ENCODE measurements at places on chromosomes 1 and 21.

- DNase-seq: no peak
Observed at GRCh38 chr1:173020138-173020750, 30.5 kb downstream of the TNFSF18 start.

GRCh38 chr21:35933466-35933865, 126.9 kb downstream of the SETD4 start:
- no peak for DNase-seq

GRCh38 chr1:158003406-158003800, 10.0 kb downstream of the KIRREL1 start:
- no peak for DNase-seq

DNA sequence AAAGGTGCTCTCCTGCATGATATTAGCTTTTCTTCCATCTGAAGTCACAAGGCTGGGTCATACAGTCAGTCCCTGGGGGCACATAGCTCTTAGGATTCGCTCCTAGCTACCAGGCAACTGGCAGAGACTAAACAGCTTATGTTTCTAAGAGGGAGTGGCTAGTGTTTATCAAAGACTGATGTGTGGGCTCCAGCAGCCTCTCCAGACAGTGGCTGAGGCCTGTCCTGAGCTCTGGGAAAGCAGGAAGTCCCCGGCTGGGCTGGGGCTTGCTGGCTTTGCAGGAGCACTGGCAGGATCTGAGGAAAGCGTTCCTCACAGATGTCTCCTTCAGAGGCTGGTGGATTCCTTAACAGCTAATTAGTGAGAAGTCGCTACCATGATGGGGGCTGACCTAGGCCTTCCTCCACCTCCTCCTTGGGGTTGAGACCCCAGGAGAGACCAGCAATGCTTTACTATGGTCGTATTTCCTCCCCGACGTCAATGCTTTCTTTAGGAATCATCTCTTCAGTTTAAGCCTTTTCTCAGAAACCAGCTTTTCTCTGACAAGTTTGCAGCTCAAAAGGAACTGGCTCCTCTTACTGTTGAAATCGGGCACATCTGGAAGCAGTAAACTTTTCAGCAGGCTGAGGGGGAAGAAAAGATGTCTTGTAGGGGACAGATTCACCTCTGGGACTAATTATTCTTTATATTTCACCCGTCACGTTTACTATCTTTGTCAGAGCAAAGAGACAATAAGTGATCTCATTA, 33.5 kb upstream of the HHAT start:
- DNase-seq: peak; percentile 81

DNA sequence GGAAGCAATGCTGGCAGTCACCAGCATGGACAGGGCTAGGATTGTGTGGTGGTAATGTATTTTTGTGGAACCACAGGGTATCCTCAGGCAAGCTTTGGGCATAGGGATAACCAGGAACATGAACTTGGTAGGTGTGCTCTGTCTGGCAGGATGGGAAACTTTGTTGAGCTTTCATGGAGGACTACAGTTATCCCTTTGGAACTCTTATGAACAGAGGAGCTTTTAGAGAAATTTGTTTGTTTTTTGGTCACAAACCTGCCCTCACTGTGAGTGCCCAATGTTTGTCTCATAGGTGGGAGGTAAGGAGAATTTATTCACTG, 54.4 kb downstream of the MACF1 start:
- DNase-seq: no peak

GRCh38 chr1:241473026-241473425, 46.5 kb downstream of the FH start:
- no peak for DNase-seq

DNA sequence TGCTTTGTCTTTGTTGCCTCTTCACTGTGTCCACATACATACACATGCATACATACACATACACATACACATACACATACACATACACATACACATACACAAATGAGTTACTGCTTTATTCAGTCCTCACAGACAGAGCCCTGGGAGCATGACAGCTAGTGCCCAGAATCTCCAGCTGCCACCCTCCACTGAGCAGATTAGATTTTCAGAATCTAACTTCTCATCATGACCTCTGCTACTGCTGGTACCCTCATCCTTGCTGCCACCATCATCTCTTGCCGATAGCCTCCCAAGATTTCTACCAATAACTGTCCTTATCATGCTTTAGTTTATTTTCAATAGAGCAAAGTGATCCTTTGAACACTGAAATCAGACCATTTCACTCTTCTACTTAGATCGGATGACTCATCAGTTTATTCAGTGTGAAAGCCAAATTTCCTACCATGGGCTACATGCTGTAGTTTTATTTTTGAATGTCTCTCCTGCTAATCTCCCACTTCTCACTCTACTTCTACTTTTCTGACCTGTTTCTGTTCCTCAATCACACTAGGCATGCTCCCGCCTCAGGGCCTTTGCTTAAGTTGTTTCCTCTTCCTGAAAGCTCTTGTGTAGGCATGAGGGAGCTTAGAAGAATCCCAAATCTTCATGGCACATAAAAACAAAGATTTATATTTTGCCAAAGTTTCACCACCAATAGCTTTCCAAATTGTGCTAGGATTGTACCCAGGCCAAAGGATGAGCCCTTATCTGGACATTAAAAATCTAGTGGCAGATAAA, 43.0 kb downstream of the ATP6V1G3 start:
- no peak for DNase-seq

GRCh38 chr1:100941098-100941527, 45.2 kb downstream of the SLC30A7 start:
- DNase-seq: no peak

DNA sequence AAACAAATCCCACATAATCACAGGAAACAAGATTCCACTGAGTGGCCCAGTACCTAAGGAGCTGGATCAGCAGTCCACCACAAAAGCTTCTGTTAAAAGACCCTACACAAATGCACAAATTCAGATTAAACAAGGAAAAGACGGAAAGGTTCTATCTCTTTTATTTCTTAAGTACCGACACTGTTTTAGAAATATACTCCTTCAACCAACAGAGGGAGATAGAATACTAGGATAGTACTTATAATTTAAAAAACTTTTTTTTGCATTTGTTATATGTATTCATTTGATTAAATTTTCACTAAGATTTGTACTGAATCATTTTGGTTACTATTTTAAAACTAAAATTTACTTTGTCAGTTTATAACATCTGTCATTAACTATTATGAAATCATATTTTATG, 12.5 kb downstream of the CDC7 start:
- no peak for DNase-seq

GRCh38 chr1:12594966-12595756, 22.8 kb downstream of the DHRS3 start:
- DNase-seq: peak; percentile 51

DNA sequence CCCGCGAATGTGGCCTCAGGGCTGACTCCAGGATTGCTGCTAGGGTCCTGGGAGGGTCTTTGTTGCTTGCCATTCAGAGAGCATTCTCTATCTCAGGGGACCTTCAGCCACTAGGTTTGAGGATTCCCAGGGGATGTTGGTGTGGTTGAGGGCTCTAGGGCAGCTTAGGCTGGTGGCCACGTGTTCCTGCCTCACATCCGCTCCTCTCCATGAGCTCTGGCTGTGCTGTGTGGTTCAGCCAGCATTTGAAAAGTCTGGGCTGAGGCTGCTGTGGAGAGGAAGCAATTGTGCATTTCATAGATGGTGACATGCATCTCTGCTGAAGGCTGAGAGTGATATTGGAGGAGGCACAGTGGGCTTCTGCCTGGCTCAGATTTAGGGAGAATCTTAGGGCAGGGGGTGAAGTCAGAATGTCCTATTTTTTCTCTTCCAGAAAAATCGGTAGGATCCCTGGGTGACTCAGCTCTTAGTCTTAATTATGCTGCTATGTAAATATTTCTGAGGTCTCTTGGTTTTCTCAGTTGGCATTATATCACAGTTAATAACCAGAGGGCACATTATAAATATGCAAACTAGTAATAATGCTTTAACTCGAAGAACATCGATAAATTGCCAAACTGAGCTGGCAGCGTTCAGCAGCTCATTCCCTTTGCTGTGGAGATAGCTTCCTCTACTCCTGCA, 182.3 kb downstream of the CAMTA1 start:
- DNase-seq: no peak

DNA sequence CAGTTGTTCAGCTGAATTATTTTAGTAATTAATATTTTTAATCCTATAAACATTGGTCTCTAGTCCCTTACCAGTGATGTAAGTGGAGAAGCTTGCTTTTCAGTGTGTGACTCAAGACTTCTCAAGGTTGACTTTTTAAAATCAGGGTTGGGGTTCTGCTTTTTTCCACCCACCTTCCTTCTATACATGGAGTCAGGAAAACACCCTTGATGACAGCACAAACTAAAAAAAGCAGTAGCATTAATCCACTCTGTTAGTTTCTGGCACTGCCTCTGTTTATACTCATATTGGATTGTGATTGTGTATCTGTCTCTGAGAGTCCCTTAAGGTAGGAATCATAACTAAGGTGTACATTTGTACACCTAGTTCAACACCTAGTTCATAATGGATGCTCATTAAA, 8.3 kb upstream of the PLEKHO1 start:
- no peak for DNase-seq

DNA sequence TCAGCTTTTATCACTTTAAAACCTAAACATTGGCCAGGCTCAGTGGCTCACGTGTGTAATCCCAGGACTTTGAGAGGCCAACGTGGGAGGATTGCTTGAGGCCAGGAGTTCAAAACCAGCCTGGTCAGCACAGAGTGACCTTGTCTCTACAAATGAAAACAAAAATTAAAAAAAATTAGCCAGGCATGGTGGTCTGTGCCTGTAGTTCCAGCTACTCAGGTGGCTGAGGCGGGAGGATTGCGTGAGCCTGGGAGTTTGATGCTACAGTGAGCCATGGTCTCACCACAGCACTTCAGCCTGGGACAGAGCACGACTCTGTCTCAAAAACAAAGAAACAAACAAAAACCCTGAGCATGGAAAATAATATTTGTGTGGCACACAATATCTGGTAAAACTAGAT, 143.5 kb upstream of the HNRNPU start:
- no peak for DNase-seq

- DNase-seq: no peak
Observed at GRCh38 chr1:84737590-84737989, 47.3 kb upstream of the SSX2IP start.

- no peak for DNase-seq
Observed at GRCh38 chr21:43783098-43783700, 6.2 kb upstream of the RRP1 start.

DNA sequence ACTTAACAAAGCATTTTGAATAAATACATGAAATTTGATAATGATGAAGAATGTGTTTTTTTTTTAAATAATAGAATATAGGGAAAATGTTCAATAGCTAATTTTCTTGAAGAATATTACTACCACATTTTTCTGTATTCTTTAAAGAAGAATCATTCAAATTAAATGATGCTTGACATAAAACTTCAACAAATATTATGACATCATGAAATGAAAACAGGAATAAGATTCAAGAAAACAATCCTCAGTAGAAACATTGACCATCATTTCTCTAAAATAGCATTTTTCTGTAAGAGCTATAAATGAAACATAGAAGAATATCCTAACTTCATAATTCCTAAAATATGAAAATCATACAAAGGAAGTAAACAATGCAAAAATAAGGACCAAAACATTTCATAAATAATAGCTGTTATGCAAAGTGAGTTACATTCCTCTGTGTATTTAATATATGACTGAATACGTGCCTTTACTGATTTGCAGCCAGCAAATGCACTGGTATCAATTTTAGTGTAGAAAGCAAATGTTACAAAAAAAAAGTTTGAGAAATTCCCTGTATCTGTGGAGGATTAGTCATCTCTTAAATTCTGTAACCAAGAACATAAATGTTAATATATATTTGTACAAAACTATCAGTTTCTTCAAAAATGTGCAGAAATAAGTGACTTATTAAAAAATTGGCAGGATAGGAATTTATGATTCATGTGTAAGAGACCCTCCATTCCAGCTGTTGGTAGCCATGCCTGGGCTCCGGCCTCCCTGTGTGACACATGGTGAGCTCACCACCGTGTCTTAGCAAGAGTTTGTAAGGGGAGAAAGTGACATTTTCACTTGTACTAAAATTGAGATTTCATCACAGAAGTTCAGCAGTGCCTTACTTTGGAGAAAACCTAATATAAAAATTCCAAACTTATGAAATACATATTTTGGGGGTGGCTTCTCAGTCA, 15.0 kb upstream of the PTPN14 start:
- DNase-seq: no peak

DNA sequence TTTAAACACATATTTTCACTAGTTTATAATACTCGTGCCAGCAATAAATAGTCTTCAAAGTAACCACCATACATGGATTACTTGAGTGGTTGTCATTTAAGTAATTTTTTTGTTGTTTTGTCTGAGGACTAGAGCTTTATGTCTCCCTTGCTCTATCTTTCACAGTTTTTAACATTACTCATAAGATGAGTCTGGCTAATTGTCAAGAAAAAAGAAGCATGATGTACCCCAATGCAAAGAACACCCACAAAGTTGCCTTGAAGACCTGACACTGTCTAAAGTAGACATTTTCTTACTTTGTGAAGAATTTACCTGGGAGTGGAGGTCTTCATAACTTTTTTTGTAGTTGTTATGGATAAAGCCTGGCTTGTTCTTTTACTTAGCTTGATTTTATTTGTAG, 210.4 kb upstream of the BRINP3 start:
- DNase-seq: no peak

- no peak for DNase-seq
Observed at GRCh38 chr21:33031152-33031911, 5.6 kb downstream of the OLIG2 start.

DNA sequence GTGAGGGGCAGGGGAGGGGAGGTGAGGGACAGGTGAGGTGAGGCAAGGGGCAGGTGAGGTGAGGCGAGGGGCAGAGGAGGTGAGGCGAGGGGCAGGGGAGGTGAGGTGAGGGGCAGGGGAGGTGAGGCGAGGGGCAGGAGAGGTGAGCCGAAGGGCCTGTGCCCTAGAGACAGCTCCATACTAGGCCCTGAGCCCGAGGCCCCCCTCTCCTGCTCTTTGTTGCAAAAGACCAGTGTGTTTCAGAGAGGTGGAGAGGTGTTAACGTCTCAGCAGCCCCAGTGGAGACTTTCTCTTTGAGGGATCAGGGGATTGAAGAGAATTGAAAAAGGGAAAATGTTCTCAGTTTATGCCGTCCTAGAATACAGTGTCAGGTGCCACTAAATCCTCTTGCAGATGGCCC, 44.2 kb downstream of the EPHB2 start:
- DNase-seq: no peak

- peak; percentile 94 for DNase-seq
Observed at GRCh38 chr1:68197891-68198290, 34.4 kb downstream of the WLS start.

DNA sequence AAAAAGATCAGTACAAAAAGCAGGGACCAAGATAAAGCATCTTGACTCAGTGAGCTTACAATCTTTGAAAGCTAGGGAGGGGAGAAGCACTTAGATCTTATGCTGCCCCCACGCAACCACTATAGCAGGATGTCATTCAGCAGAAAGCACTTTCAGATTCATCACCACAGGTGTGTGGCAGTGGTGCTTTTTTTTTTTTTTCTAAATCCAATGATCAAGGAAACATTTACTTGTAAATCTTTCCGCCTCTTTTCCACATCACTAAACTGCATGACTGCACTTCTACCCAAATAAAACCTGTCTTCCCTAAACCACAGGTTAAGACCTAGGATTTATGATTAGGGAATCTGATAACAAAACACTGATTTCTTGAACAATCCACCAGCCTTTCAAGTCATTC, 154.8 kb downstream of the SLC45A1 start:
- DNase-seq: no peak

Data from NCI-H1417 (cell line).